SHP77 (cell line): ENCODE measurements at places on chromosomes 5 and 9.

- no peak for DNase-seq
These were observed 87.6 kb downstream of the ADAMTS6 start for GRCh38 chr5:65394087-65394486.

- no peak for DNase-seq
These were observed 64.4 kb downstream of the CMYA5 start for GRCh38 chr5:79753877-79754645.

DNA sequence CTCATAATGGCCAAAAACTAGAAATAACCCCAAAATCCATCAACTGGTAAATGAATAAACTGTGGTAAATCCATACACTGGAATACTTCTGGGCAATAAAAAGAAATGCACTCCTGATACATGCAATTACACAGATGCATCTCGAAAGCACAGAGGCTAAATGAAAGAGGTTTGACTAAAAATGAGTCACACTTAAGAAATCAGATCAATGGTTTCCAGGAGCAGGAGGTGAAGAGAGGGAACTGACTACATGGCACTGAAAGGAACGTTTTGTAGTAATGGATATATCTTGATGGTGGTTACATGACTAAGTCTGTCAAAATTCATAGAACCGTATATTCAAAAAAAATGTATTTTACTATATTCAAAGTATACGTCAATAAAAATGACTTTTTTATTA is 42.4 kb downstream of the STRBP start:
- no peak for DNase-seq

DNA sequence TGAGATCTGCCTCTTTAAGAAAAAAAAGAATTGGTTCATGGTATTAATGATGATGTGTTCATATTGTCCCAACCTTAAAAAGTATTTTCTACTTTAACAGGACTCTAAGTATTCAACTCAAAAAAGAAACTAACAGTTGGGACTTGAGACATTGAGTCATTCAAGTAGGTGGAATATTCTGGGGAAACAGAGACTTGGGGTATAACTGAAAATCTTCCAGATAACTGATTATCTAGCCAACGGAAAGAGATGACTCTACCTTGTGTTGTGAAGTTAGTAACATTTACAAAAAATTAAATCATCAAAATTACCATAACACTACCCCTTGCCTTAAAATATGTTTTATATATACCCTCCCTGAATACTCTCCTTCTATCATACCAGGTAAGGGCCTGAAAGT is 19.1 kb downstream of the OXCT1 start:
- DNase-seq: no peak

DNA sequence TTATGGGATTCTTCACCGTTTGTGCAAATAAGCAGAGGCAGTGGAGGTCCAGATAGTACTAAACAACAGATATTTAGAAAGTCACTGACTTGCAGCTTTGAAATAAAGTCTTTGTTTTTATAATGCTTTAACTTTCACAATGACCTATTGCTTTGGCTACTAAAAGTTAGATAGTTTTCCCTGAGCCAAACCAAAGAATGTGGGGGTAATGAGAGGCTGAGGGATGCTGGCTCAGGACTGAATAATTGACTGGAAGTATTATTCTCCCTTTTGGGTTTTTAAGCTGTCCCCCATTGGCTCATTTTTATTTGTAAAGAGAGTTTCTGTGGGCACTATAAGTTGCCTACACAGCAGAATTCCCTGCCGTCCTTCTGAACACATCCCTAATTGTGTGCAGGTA is 99.2 kb upstream of the ACTBL2 start:
- no peak for DNase-seq

GRCh38 chr5:16628376-16628775 is 11.6 kb upstream of the RETREG1 start:
- DNase-seq: no peak

DNA sequence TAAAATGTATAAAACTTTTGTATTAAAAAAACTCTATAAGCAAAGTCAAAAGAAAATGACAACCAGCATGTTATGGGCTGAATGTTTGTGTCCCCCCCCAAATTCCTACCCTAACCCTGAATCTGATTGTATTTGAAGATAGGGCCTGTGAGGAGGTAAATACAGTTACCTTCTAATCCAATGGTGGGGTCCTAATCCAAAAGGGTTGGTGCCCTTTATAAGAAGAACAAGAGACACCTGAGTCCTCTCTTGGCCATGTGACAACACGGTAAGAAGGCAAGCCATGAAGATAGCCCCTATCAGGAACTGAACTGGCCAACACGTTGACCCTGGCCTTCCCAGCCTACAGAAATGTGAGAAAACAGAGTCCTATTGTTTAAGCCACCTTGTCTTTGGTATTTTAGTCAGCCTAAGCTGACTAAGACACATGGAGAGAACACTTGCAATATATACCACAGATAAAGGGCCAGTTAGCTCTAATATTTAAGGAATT is 49.7 kb upstream of the AKNA start:
- DNase-seq: no peak

GRCh38 chr5:153222936-153223335 is 267.5 kb upstream of the GRIA1 start:
- DNase-seq: no peak

- DNase-seq: no peak
These were observed 1.4 kb upstream of the THG1L start for GRCh38 chr5:157729858-157730257.

GRCh38 chr5:39394946-39395345 is 29.8 kb downstream of the DAB2 start:
- DNase-seq: no peak

- DNase-seq: no peak
These were observed 450.9 kb downstream of the CCDC171 start for GRCh38 chr9:16003785-16004184.

- DNase-seq: no peak
These were observed 66.6 kb downstream of the DEPDC1B start for GRCh38 chr5:60633341-60633740.

DNA sequence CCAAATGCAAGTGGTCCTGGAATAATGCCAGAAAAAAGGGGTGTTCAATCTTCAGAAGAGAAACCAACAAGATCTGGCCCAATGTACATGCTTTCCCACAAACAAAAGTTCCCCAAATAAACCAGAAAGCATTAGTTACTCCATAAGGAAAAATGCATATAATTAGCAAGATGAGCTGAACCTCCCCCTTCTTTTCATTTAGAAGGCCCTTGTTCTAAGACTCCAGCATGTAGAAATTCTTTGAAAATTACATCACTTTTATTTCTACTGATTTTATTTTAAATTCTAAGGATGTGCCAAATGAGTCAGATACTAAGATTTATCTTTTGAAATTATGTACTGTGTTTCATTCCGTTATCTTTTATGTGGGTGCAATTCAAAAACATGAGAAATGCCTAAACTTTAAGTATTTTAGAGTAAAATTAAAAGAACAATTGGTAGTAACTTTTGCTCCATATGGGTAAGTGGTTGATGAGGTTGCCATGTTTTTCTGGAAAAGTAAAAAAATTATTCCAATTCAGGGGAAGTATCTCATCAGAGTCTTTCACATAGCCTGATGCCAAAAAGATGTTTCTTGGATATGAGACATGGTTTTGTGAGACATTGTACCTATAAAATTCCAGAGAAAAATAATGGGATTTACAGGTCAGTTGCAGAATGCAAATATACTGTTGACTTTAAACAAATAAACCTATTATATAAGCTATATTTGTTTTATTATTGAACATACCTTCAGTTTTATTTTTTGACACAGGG is 106.5 kb upstream of the CCDC112 start:
- no peak for DNase-seq
